ENCODE measurements at places on chromosomes 16 and 17.

DNA sequence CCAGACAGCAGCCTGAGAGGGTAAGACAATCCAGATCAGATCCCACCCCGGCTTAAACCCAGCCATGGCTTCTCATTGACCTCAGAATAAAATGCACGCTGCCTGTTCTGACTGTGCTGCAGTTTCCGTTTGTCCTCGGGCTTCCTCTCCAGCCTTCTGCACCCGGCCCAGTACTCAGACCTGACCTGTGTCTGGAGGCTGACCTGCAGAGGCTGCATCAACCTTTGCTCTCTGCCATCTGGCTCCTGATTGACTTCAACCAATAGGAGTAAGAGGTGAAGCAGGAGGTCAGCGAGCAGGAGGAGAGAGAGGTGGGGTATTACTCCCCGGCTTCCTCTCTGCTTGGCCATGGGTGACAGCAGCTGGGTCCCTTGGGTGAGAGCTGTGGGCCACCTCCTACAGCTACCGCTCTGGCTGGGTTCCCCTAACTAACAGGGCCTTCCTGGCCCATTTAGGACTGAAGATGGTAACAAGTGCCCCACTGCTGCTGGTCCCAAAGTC lies 46.7 kb downstream of the C16orf82 start:
- DNase-seq: no peak

GRCh38 chr16:24382762-24383407 lies 126.8 kb downstream of the CACNG3 start:
- DNase-seq: no peak

- no peak for DNase-seq
Measured at GRCh38 chr16:65500007-65500406, 378.1 kb upstream of the CDH11 start.

GRCh38 chr16:52473096-52473495 lies 73.8 kb downstream of the TOX3 start:
- no peak for DNase-seq

DNA sequence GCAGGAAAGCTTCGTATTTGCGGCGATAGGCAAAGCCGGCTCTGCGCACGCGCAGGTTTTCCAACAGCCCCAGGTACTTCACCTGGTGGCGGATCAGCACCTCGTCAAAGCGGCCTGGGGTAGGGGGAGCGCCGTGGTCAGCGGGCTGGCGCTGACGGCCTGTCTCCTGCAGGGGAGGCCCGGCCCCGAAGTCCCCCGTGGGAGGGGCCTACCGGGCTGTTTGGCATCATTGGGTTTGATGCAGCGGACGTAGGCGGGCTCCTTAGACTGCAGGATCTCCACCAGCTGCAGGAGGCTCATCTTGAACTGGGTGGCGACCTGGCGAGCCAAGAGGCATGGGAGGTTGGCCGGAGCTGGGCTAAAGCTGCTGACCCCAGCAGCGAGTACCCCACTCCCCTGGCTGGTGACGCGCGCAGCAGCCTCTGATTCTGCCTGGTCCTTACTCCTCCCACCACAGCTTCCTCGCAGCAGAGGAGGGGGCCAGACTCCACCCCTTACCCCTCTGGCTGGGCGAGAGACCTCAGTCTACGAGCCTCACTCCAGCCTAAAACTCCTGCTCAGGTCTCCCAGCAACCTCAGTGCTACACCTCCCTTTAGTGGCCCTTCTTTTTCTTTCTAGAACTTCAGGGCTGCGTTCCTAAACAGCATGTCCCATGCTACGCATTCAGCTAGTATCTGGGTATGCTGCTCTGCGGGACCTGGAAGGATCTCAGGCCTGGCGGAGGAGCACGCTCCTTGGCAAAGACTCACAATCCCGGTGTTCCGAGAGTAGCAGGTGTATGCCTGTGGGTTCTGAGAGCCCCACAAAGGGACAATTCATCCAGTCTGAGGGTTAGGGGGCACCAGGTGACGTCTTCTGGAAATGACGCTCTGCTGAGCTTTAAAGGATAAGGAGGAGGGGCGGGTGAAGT lies 16.1 kb upstream of the CRK start:
- no peak for DNase-seq

DNA sequence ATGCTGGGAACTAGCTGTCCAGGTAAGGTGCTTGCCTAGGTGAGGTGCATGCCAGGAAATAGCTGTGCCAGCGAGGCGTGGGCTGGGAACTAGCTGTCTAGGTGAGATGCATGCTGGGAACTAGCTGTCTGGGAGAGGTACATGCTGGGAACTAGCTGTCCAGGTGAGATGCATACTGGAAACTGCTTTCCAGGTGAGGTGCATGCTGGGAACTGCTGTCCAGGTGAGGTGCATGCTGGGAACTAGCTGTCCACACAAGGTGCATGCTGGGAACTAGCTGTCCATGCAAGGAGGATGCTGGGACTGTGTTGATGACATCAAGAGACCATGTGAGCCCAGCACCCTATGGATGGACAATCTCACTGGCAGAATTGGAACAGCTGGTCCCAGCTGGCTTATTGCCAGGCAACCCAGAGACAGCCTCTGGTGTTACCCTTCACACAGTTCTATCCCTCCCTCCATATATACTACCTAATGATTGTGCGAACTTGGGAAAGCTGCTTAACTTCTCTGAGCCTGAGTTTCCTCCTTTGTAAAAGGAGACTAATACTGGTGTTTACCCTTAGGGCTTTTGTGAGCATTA lies 479.9 kb upstream of the RBFOX1 start:
- no peak for DNase-seq

- no peak for DNase-seq
Measured at GRCh38 chr17:4768298-4768697, 3.4 kb upstream of the TM4SF5 start.

DNA sequence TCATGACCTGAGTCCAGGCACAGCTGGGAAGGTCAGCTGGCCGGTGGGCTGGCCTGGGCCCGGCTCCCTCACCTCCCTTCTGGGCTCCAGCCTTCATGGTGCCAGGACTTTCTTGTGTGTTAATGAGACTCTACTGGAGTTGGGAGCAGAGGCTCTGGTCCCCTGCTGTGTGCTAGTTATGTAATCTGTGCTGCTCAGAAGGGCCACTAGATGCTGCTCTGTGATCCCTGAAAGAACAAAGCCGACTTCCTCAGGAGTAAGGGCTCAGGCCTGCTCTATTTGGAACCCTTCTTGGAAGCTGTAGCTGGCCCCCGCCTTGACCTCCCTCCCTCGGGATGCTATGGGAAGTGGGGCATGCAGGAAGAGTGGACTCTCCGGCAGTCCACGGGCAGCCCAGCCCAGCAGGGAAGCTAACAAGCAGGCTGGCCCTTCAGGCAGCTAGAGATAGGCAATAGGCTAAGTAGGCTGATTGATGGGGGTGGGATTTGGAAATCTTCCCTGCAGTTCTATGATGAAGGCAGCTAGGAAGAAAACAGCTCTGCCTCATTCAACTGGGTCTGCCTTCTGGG lies 3.3 kb upstream of the CDK5R1 start:
- DNase-seq: peak; percentile 27

DNA sequence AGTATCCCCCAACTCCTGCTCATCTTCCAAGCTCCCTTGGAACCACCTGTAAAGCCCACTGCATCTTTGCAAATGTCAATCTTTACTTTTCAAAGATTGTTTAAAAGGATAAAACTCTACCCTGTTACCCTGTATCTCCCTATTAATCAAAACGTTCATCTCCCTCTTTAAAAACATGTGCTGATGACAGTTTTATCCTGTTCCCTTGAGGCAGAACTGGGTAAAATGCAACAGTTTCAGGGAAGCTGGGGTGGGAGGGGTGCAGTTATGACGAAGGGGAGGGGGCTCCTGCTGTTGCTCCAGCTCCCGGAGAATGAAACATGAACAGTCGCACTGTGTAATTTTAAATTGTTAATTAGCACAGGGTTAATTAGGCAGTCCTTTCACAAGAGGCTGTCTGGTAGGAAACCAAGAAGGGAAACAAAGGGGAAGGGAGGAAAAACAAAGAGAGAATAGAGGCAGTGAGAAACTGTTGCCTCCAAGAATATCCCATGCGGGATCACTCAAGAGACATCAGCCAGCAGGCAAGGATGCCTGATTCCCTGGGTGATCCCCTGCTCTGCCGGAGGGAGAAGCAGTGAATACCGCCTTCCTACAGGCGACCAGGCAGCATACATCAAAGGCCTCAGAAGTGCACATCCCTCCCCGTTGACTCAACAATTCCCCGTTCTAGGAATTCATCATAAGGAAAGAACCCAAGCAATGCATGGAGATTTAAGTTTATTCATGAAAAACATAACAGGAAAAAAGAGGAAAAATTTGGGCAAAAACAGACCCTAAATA lies 84.2 kb downstream of the ZFHX3 start:
- no peak for DNase-seq

DNA sequence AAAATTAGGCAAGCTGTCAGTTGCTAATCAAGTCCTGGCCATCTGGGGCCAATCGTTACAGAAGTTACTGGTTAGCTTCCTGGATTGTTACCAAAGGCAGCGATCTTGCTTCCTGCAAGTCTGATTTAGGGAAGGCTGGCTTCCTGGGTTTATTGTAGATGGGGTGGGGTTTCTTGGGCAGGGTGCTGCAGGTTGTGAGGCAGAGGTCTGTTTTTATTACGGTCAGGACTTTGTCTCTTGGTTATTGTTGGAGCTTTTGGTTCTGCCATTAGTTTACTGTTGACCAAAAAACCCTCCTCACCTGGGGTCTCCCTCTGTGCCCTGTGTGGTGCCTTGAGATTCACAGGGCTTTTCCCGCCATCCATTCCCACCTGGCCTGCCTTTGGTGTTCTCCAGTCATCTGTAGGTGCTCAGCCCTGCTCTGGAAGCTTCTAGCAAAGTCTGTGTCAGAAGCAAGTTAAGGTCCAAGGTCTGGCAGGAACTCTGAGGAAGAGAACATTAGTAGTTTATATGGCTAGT lies 36.9 kb downstream of the SLC47A1 start:
- no peak for DNase-seq

DNA sequence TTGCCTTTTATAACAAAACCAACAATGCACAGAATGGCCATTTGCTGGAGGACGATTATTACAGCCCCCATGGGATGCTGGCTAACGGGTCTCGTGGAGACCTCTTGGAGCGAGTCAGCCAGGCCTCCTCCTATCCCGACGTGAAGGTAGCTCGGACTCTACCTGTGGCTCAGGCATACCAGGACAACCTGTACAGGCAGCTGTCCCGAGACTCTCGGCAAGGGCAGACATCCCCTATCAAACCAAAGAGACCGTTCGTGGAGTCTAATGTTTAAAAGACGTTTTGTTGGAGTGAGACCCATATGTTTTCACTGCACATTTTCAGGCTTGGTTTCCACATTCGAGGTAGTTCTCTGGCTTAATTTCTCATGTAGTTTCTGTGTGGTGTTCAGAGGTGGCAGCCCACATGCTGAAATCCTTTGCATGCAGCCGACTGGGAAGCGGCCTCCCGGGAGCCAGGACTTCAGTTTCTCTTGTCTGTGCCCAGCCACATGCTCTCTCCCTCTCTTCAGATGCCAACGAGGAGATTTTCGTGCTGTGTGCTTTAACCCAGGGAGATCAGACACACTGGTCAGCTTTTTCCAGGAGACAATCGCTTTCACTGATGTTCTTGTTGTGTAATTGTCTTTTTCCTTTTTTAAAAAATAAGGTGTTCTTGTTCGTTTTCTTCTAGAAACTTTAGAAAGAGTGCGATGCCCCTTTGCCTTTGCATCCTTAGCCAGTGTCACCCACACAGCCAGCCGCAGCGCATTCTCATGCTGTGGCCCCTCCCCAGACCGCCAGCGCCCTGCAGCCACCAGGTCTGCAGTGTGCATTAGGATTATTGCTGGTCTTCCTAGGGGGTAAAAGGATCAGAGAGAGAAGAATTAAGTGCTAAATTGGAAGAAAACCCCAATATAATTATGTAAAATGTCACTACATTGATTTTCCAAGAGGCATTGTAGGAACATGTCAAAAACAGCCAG lies 24.1 kb downstream of the CYB561 start:
- DNase-seq: no peak

GRCh38 chr17:47427985-47428384 lies 102.9 kb upstream of the NPEPPS start:
- no peak for DNase-seq

DNA sequence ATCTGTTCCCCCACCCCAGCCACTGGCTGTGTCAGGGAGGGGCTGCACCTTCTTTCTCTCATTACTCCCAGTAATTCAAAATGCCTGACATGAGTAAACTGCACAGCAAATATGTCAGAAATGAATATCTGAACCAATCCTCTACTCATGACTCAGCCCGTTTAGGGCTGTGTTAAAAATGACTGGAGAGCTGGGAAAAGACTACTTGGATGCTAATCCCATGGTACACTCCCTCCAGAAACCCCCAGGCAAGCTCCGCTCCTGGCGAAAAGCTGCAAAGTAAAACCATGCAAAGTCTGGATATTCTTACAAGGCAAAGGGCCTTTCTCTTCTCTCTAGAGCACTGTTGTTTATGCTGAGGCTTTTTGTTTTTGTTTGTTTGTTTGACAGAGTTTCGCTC lies 448.1 kb upstream of the DYNLRB2 start:
- DNase-seq: no peak

- DNase-seq: peak; percentile 71
Measured at GRCh38 chr17:30600060-30600829, 123.0 kb downstream of the GOSR1 start.

DNA sequence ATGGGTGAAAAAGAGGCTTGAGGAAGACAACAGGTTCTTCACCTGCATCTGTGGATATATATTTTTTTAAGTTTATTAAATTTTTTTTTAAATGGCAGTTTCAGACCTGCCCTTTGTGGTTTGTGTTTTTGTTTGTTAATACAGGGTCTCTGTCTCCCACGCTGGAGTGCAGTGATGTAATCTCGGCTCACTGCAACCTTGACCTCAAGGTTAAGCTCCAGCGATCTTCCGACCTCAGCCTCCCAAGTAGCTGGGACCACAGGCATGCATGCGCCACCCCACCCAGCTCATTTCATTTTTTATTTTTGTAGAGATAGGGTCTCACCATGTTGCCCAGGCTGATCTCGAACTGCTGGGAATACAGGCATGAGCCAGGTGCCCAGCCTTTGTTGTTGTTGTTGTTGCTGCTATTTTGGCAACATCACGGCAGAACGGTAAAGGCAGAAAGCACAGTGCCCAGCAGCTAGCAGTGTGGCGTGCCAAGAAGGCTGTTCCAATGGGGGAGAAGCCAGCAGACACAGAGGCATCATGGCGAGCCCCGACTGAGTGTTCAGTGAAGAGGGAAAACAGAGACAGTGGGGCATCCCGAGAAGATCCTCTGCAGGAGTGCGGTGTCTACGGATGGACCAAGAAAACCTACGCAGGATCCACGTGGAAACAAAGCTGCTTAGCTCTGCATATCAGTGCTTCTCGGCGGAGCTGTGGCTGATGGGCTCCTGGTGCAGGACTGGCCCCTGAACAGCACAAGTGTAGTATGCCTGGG lies 19.6 kb downstream of the TMC6 start:
- DNase-seq: no peak

- no peak for DNase-seq
Measured at GRCh38 chr17:7982173-7982572, 20.2 kb upstream of the GUCY2D start.
